M059J (cell line): ENCODE measurements at places on chromosomes 2 and 18. TPM values are rescaled to one million over a fixed set of nuclear protein-coding genes. Genes with fewer than 3 reads are reported as not detected.

DNA sequence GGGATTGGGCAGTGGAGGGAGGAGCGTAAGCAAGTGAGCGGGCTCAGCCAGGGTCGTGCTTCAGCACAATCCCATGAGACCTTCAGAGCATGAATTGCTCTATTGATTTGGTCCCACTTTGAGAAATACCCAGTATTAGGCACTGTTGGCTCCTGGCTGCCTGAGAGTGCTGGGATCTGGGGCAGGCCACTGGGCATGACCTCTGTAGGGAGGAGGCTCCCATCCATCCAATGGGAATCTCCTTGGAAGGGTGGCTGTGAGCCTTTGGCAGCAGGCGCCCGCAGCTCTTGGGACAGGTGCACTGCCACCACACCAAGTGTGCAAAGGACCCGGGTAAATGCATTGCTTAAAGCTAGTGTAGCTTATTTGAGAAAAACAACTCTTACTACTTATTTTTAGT is 137.5 kb downstream of the LDLRAD4 start:
- DNase-seq, result no peak

- peak; percentile 21 for DNase-seq
These were observed 2.7 kb downstream of the MAP4K3 start for GRCh38 chr2:39434233-39434897.

- peak; percentile 4 for DNase-seq
These were observed 216.8 kb downstream of the EIPR1 start for GRCh38 chr2:3160751-3161330.

TBR1 gene
- total RNA-seq, result not detected in 2 replicates

- DNase-seq, result peak; percentile 91
These were observed 244.9 kb downstream of the LOXHD1 start for GRCh38 chr18:46411867-46412690.

LYG2 gene
- total RNA-seq, result 0.84 TPM in 1 of 2 replicates, not detected in the other

MYO5B gene
- total RNA-seq, result 4.1 and 5.5 TPM in 2 replicates

PPP1R1C gene
- 5.2 and 8.4 TPM in 2 replicates for total RNA-seq
